ENCODE measurements at places on chromosomes 6 and 20.

DNA sequence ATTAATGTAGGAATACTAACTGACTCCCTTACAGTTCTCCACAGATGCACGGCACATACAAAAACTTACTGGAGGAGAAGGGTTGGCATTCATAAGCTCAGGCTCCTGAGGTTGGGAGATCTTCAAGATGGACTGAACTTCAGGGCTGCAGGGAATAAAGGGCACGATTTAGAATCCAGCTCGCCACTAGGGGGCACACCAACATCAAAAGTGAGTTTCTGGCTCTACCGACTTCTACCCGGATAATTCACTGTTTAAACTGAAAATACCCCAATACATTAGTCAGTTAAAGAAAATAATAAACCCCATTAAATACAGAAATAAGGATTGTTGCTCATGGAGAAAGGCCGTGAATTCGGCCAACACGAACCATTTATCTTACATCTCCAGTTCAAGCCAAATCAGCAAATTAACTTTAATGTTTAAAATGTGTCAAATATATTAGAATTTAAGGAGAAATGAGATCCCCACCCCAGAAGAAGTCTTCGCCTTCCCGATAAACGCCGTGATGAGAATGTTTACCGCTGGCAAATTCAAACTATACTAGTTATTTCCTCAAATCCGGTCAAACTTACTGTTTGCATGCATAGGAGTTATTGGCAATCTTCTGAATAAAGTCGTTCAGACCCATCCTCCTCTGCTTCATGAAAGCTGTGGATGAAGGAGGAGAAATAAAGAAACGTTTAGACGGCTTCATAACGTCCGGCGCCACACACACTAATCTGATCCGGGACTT lies 121.7 kb upstream of the SLC2A12 start:
- DNase-seq = peak; percentile 85

GRCh38 chr6:106591111-106591825 lies 38.0 kb downstream of the RTN4IP1 start:
- DNase-seq = no peak

DNA sequence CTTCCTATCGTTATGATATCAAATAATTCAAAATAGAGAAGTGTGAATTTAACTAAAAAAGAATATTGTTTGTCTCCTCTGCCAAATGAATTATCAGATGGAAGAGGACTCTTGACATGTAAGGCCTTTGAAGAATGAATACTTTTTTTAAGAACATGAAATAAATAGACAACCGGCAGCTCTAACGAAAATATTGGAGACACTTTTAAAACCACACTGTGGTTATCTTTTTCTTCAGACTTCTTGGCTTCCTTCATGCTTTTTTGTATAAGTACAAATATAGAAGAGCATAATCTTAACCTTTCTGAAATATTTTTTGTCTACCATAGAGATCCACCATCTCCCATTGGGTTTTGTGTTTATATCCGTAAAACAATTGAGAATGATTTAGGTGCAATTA lies 115.2 kb upstream of the SCGN start:
- no peak for DNase-seq

DNA sequence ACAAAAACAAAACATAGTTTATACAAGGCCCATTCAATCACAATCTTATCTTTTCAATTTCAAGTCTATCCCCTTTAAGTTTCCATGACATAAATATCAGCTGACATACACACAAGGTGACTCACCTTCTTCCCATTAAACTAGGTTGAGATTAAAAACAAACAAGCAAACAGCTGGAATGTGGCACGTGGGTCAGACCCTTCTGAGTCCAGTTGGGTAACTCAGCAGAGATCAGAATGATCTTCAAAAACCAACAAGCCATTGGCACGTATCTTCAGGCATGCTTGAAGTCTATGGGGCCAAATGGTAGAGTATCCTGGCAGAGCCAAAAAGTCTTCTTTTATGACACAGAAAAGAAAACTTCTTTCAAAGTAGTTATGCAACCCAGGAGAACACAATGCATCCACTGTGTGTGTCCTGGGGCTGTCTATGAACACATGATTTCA lies 603.5 kb upstream of the CITED2 start:
- DNase-seq = no peak

DNA sequence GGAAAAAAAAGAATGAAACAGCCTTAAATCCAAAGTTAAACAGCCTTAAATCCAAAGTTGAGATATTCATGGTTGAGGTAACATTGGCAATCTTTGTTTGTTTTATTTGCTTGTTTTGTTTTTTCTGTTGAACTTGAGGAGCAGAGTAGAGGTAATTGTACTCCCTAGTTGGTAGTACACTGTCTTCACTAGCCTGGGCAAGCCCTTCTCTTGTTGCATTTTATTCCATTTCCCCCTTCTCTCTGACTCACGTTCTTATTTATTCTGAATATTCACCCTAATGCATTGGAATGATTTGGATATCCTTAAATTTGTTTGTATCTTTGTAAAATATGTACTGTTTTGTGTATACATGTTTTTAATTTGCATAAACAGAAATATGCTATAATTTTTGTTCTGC lies 397.6 kb downstream of the CDC5L start:
- no peak for DNase-seq

- no peak for DNase-seq
Measured at GRCh38 chr20:58467572-58468527, 47.3 kb downstream of the APCDD1L start.

DNA sequence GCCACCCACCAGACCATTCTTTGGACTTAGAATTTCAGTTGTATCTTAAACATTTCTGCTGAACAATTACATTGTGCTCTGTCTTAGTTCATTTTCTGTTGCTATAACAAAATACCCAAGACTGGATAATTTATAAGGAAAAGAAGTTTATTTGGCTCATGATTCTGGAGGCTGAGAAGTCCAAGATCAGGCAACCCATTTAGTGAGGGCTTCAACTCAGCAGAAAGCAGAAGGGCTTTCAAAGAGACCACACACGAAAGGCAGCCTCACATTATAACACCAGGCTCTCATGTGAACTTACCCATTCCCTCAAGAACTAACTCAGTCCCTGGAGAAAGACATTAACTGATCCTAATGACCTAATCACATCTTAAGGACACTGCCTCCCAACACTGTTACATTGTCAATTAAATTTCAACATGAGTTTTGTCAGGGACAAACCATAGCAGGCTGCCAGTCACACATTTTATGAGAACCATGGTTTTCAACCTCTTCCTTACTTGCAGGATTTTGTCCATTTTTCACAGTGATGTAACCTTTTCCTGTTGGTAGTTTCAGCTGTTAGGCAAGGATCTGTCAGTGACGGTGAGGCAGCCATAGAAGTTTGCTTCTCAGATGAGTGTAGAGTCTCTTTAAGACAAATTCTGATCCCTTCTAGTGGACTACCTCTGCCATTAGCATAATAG lies 399.6 kb upstream of the SOX4 start:
- no peak for DNase-seq

DNA sequence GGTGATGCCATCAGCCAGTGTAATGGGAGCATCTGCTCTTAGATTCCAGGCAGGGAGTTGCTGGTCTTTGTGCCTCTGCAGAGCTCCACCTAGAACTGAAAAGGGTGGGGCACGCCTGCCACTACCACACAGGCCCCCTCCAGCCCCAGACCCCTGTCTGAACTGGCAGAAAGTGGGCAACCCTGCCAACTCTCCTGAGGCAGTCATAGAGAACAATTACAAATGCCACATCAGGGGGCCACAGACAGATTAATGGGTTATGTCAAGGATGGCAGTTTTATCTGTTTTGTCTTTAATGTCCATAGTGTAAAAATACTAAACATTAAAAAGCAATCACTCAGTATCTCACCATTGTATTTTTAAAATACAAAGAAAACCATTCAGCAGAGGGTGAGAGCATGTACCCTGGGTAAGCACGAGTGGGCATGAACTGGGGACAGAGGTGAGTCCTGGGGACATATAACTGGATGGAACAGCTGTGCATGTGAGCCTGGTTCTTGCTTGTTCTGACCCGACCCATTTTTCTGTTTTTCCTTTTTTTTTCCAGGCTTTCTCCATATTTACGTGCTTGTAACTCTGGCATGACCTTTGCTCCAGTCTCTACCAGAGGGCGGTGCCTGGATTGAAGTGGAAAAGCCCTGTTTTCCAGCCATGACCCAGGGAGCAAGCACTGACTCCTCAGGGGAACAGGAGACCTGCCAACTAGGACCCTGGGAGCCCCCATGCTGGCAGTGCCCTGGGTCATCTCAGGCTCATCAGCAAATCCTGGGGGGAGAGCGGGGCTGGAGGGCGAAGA lies 8.2 kb downstream of the TRAF3IP2 start:
- DNase-seq = no peak

DNA sequence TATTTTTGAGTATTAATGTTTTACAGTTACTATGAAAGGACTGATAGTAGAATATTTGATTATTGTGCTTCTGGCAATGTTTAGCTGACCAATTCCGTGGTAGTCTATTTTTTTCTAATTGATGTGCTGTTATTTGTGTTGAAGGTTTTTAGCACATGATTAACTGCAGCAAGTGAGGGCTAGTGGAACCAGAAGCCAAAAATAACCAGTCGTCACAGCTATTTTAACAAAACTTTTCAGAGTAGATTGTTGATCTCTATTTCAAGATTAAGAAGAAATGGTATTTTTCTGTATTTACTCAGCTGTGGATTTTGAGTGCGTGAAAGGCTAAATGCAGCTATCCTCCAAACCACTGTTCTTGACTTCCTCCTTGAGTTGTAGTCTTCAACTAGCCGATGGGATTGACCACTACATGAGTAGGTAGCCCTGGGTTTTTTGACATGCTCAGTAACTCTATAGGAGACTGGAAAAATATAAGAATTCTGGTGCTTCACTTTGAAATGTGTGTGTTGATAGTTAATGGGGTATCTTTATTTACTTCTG lies 258.0 kb downstream of the ZFAND3 start:
- DNase-seq = no peak

- no peak for DNase-seq
Measured at GRCh38 chr6:64737418-64737817, 969.6 kb downstream of the EYS start.

DNA sequence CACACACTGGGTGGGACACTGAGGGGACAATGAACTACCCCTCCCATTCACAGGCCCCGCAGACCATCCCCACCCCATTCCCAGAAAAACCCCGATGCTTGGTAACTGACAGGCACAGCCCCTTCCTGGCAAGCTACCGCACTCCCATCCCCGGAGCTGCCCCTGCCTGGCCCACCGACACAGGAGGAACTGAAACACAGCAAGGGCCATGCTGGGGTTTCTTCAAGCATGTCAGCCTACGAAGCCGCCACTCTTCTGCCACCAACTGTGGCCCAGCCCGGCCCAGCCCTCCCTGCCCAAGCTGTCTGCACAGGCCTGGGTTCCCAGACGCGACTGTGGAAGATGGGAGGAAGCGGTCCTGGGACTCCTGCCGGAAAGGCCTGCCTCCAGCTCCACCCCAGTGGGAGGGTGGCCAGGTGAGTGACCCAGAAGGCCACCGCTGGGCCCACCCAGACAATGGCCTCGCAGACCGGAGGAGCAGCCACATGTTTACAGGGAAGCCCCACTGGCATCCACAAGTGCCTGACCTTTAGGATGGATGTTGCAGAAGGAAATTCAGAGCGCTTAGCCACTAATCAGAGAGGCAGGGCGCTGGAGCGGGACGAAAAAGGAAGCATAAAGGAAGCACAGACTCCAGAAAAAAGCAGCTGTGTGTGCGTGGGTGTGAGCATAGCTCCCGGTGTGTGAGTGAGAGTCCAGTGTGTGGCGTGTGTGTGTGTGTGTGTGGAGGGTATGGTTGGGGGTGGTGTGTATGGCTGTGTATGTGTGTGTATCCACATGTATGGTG lies 91.6 kb downstream of the PRND start:
- no peak for DNase-seq

- no peak for DNase-seq
Measured at GRCh38 chr20:35180266-35180665, 8.4 kb downstream of the PROCR start.

DNA sequence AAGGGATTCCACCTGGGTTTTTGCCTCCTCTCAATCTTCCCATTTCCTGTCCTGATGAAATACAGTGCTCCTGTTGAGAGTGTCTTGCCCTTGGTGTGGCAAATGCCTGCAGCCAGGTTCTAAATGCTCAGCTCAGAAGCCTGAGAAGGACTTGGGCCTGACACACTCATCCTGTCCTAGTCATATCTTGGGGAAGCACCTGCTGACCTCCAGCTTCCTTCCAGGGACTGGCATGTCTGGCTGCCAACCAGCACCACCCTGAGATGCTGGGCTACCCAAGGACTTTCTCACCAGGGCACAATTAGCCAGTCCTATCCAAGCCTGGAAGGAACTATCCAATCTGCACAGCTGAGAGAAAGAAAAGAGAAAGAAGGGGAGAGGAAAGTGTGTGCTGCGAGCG lies 43.4 kb downstream of the LRFN2 start:
- no peak for DNase-seq

DNA sequence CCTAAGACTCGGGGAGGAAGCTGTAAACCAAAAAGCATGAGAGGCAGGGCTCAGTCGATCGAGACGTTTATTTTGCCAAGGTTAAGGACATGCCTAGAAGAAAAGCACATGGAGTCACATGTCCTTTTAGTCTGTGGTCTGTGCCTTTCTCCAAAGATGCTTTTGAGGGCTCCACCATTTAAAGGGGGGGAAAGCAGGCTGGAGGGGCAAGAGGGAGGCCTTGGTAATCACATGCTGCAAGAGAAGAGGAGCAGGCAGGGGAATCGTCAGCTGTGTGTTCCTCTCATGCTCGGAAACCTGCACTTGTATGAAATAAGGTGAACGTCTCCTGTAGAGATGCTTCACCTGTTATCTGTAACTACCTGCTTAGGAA lies 9.1 kb upstream of the YTHDF1 start:
- no peak for DNase-seq

GRCh38 chr6:113221850-113222249 lies 635.3 kb upstream of the MARCKS start:
- no peak for DNase-seq

DNA sequence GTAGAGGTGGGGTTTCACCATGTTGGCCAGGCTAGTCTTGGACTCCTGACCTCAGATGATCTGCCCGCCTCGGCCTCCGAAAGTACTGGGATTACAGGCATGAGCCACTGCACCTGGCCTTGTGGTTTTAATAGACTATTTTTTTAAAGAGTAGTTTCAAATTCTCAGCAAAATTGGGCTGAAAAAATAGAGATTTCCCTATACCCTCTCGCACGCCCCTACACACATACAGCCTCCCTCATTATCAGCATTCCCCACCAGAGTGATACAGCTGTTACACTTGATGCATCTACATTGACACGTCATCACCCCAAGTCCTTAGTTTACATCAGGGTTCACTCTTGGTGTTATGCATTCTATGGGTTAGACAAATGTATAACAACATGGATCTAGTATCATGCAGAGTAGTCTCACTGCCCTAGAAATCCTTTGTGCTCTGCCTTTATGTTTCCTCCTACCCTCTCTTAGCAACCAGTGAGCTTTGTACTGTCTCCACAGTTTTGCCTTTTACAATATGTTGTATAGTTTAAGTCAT lies 103.6 kb downstream of the CDYL start:
- no peak for DNase-seq
